ENCODE measurements at places on chromosomes 6 and 20.
A peak's percentile ranks its signal among the peaks of the same experiment; 100 is the strongest.

- H3K4me1 ChIP-seq, result no peaks in the 10 kb centered on the region
- no peak overlapping the region for H3K27ac ChIP-seq
- H3K4me3 ChIP-seq, result no peak overlapping the region
- DNase-seq, result no peak
Observed at GRCh38 chr6:122075917-122076316, 323.5 kb upstream of the HSF2 start.

DNA sequence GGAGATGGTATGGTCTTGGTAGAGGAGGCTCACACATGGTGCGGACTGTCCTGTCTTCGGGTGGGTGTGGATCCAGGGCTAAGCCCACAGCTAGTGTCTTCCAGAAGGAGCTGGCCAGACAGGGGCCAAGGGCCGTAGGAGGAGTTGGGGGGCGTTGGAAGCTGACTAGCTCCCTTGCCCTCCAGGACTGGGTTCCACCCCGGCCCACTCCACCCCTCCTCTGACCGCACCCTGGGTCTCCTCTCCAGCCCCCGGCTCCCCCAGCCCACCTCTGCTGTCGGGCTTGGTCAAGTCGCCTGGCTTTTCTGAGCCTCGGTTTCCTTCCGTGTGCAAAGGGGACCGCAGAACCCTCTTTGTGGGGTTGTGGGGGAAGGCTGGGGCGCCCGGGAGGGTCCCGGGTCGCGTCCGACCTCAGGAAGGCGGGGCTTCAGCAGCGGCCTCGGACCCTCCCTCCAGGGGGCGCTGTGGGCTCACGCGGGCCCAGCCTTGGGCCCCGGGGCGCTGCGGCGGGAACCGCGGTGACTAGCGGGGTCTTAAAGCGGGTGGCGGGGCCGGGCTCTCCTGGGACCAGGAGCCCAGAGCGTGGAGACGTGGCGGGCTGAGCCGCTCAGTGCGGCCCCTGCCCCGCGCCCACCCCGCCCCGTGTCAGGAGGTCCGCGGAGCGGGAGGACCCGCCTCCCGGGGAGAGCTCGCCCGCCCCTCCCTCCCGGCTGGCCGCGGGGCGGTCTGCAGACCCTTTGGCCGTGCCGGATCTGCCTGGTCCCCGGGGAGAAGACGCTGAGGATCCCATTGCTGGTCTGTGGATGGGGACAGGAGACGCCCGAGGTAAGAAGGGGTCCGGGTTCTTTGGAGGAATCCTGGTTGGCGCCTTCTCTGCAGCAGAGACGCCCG lies 5.4 kb downstream of the NPBWR2 start:
- no peaks in the 10 kb centered on the region for H3K36me3 ChIP-seq
- H3K27ac ChIP-seq, result no peak overlapping the region
- DNase-seq, result peak; percentile 78
- H3K27me3 ChIP-seq, result peaks cover 23% of the 10 kb centered on the region
- H3K4me1 ChIP-seq, result peaks cover 15% of the 10 kb centered on the region

DNA sequence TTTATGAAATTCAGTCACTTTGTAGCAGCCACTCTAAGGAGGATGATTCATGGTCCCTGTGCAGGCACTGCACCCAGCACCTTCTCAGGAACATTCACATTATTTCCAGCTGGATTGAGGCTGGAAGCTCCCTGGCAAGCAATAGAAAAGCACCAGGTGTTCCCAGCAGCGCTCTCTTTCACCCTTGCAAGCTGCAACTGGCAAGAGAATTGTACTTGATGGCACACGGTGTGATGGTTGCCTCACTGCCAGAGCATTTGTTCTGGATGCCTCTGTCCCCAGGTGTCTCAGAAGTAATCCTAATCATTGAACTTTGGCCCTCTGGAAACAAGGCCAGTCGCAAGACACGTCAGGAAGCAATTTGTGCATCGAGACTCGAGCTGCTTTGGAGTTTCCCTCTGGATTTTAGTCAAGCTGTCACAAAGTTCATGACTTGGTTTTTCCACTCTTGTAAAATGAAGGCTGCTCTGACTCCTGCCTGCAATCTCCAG lies 24.9 kb upstream of the PHACTR2 start:
- DNase-seq, result no peak
- no peaks in the 10 kb centered on the region for H3K27me3 ChIP-seq
- H3K4me3 ChIP-seq, result no peak overlapping the region

- no peaks in the 10 kb centered on the region for H3K36me3 ChIP-seq
- no peak overlapping the region for H3K27ac ChIP-seq
- H3K4me3 ChIP-seq, result no peak overlapping the region
Observed at GRCh38 chr6:54897462-54898189, 51.1 kb downstream of the FAM83B start.

DNA sequence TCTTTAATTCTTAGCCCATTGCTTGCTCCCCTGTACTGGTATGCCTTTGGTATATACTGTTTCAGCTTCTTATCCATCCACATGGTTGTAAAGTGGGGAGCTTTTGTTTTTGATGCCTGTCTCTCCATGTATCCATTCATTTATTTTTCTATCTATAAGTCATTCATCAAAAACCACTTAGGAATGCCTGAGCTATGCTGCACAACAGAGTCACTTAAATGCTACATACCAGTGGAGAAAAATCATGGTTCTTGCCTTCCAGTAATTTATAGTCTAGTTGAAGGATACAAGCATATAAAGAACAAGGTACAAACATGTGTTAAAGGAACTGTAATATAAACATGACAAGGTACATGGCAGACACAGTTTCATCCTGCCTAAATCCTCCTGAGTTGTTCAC lies 347.3 kb downstream of the NRN1 start:
- no peaks in the 10 kb centered on the region for H3K27me3 ChIP-seq
- no peak overlapping the region for H3K27ac ChIP-seq
- H3K4me3 ChIP-seq, result no peak overlapping the region
- DNase-seq, result no peak

DNA sequence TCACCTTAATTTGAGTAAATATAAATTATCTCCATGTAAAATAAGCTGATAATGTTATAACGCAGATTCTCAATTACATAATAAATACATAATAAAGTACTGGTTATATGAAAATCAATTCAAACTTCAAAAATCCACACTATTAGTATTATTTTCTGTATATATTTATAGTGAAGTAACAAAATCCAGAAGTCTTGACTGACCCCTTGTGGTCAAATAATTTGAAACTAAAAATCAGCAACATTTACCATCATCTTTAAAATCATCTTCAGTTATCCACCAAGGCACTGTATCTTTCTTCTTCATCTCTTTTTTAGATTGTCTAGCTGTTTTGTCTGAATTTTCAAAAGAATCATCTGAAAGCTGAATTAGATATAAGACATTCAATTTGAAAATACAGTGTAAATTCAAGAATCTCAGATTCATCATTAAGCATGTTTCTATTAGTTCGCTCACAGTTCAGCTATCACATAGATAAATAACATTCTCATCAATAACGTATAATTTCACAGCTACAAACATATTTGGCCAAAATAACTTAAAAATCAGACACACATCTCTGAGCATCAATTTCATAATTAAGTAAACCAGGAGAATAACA lies 6.5 kb downstream of the CEP162 start:
- H3K4me3 ChIP-seq, result no peak overlapping the region
- no peak overlapping the region for H3K27ac ChIP-seq
- no peaks in the 10 kb centered on the region for H3K27me3 ChIP-seq
- no peak for DNase-seq

- peaks cover 3% of the 10 kb centered on the region for H3K27me3 ChIP-seq
- H3K4me1 ChIP-seq, result peaks cover 5% of the 10 kb centered on the region
- no peaks in the 10 kb centered on the region for H3K36me3 ChIP-seq
- H3K4me3 ChIP-seq, result no peak overlapping the region
Observed at GRCh38 chr6:122568797-122569221, 41.4 kb upstream of the PKIB start.

GRCh38 chr6:80472271-80472670 lies 365.8 kb downstream of the BCKDHB start:
- H3K4me1 ChIP-seq, result no peaks in the 10 kb centered on the region
- no peaks in the 10 kb centered on the region for H3K36me3 ChIP-seq
- H3K27ac ChIP-seq, result no peak overlapping the region
- H3K27me3 ChIP-seq, result peaks cover 4% of the 10 kb centered on the region

DNA sequence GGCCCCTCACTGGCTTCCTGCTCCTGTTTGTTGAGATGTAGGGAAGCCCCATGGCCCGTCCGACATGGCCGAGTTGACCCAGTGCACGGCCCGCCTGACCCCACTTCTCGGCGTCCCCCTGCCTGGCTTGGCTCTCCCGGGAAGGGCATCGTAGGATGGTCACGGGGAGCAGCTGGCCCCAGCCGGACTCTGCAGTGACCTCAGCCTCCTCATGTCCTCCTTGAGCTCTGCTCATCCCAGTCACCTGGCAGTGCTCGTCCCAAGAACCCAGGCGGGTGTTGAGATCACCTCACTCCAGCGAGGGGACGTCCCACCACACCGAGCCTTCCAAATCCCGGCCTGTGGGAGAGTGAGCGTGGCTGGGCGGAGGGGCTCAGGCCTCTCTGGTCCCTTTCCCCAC lies 15.7 kb downstream of the SLCO4A1 start:
- H3K4me3 ChIP-seq, result no peak overlapping the region
- H3K27me3 ChIP-seq, result no peaks in the 10 kb centered on the region
- no peaks in the 10 kb centered on the region for H3K36me3 ChIP-seq
- H3K27ac ChIP-seq, result no peak overlapping the region

DNA sequence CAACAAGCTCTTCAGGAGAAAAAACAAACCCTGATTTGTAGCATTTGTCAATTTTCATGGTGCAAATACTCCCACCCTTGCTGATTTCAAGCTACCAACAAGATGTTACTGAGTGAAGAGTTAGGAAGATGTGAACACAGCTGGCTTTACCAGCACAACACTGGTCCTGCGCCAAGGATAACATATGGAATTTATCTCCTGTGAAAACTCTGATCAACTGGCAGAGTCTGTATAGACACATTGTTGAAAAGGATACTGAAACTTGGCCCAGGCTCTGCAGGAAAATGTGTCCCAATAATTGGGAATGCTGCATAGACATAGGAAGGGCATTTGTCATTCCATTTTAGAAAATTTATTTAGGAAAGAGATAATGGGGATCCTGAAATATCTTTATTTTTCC lies 29.0 kb downstream of the OTOR start:
- peaks cover 3% of the 10 kb centered on the region for H3K36me3 ChIP-seq
- H3K4me3 ChIP-seq, result no peak overlapping the region
- no peak overlapping the region for H3K27ac ChIP-seq

DNA sequence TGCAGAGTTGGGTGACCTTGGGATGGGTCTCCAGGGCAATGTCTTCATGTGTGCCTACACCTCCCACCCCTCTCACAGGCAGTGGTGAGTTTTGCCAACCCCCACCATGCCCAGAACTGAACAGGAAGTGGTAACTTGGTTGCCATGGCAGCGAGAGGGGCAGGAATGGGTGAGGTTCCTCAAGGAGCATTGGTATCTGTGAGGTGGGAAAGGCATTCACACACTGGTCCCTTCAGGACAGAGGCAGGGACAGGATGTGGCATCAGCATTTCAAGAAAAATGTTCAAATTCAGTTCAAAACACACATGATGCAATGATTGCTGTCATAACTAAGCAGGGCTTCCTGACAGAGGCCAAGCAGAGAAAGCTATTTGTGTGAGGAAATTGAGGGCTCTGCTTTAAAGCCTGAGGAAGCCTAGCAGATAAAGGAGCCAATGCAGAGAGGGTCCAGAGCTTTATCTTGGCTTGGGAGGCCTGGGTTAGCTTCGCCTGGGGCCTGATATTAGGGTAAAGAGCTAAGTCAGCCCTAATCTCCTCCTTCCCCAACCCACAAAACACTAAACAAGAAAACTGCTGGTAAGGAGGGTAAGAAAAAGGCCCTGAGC lies 551 bp downstream of the TREML2 start:
- DNase-seq, result peak; percentile 55
- H3K27me3 ChIP-seq, result no peaks in the 10 kb centered on the region
- peak overlapping the region; percentile 50 for H3K4me3 ChIP-seq
- H3K36me3 ChIP-seq, result no peaks in the 10 kb centered on the region
- peak overlapping the region; percentile 96 for H3K27ac ChIP-seq

GRCh38 chr6:31725502-31726350 lies 2.6 kb downstream of the MPIG6B start:
- no peak overlapping the region for H3K4me3 ChIP-seq
- H3K27ac ChIP-seq, result no peak overlapping the region
- H3K4me1 ChIP-seq, result peaks cover 37% of the 10 kb centered on the region

GRCh38 chr20:51801122-51801822 lies 1.0 kb downstream of the SALL4 start:
- peak overlapping the region; percentile 47 for H3K4me3 ChIP-seq
- H3K36me3 ChIP-seq, result no peaks in the 10 kb centered on the region
- no peak for DNase-seq
- H3K4me1 ChIP-seq, result peaks cover 4% of the 10 kb centered on the region
- peaks cover 72% of the 10 kb centered on the region for H3K27me3 ChIP-seq
- no peak overlapping the region for H3K27ac ChIP-seq

DNA sequence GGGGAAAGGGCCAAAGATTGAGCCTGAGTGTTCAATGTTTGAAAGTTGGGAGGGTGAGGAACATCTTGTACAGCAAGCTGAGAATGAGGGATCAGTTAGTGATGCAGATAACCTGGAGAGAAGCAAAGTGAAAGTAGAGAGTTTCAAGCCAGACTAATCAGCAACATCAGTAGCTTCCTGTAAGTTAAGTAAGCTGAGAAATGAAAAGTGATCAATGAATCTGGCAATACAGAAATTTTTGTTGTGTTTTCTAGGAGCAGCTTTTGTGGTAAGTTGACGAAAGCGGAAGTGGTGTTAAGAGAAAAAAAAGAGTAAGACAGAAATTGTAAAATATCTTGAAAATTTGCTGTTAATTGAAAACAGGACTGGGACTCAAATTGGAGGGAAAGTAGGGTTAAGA lies 855.5 kb upstream of the MAP3K7 start:
- no peaks in the 10 kb centered on the region for H3K4me1 ChIP-seq
- no peak overlapping the region for H3K27ac ChIP-seq
- no peak overlapping the region for H3K4me3 ChIP-seq
- DNase-seq, result no peak
- no peaks in the 10 kb centered on the region for H3K36me3 ChIP-seq

GRCh38 chr6:101435038-101435437 lies 41.5 kb downstream of the GRIK2 start:
- no peaks in the 10 kb centered on the region for H3K36me3 ChIP-seq
- H3K4me1 ChIP-seq, result no peaks in the 10 kb centered on the region
- no peak overlapping the region for H3K4me3 ChIP-seq
- H3K27me3 ChIP-seq, result no peaks in the 10 kb centered on the region

- no peaks in the 10 kb centered on the region for H3K27me3 ChIP-seq
- H3K36me3 ChIP-seq, result peaks cover 22% of the 10 kb centered on the region
- H3K27ac ChIP-seq, result no peak overlapping the region
- peaks cover 2% of the 10 kb centered on the region for H3K4me1 ChIP-seq
- DNase-seq, result no peak
Observed at GRCh38 chr6:87364602-87365252, 20.1 kb downstream of the C6orf163 start.

- no peak for DNase-seq
- H3K4me1 ChIP-seq, result peaks cover 14% of the 10 kb centered on the region
- no peaks in the 10 kb centered on the region for H3K36me3 ChIP-seq
Observed at GRCh38 chr6:154318721-154319120, 37.9 kb downstream of the IPCEF1 start.

DNA sequence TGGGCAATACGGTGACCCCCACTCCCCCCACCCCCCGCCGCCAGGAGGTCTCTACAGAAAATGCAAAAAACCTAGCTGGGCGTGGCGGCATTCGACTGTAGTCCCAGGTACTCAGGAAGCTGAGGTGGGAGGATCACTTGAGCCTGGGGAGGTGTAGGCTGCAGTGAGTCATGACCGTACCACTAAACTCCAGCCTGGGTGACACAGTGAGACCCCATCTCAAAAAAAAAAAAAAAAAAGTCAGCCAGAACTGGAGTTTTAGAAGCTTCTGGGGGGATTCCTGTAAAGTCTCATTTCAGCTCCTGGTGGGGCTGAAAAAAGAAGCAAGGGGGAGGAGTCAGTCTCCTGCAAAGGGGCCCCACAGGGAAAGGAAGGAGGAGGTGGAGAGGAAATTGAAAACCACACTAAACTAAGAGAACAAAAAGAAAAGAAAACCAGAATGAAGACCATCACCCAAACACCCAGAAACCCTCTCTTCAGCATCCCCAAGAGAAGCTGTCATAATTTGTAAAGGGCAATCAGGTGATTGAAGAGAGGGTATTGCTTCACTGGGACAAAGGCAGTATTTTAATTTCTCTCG lies 50.4 kb downstream of the NOL4L start:
- peak; percentile 67 for DNase-seq
- H3K27me3 ChIP-seq, result no peaks in the 10 kb centered on the region
- H3K4me1 ChIP-seq, result peaks cover 73% of the 10 kb centered on the region

Data from activated naive CD8-positive, alpha-beta T cell treated with anti-CD3 and anti-CD28 coated beads for 36 hours (primary cell).